NCI-H146 (cell line): ENCODE measurements at places on chromosomes 4 and X.

- no peak for DNase-seq
Observed at GRCh38 chrX:40360557-40360956, 220.2 kb upstream of the ATP6AP2 start.

DNA sequence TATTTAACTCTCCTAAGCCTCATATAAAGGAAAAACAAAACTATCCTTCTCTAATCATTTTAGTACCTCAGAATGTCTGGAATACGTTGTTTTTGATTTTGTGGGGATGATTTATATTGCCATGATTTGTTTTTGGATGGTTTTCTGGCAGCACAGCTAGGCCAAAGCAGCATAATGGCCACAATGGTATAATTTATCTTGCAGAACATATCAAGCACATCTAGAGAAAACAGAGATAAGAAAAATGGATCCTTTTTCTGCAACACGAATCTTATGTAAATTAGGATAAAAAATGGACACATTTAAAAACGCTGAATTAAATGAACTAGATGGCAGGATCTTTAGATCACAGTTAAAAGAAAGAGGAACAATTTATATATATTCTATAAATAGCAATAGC is 269.9 kb upstream of the FAT4 start:
- no peak for DNase-seq

- DNase-seq = no peak
Observed at GRCh38 chrX:31319586-31319985, 247.7 kb upstream of the FTHL17 start.

DNA sequence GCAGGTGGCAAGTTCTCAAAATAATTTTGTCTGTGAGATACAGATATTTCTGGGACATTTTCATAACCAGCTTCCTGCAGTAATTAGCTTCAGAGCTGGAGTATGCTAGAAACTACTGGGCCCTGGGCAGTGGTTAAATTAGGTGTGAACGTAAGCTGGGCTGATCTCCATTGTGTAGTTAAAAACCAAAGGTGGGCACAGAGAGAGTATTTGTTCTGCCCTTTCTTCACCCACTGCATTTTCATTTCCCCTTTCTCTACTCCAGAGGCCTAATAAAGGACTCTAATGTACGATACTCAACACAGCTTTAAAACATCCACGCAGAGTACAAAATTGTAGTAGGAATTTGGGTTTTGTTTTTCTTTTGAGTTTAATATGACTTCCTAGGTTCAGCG is 252.7 kb downstream of the SPRY1 start:
- peak; percentile 28 for DNase-seq

GRCh38 chrX:129650183-129650689 is 4.5 kb downstream of the APLN start:
- DNase-seq = no peak

DNA sequence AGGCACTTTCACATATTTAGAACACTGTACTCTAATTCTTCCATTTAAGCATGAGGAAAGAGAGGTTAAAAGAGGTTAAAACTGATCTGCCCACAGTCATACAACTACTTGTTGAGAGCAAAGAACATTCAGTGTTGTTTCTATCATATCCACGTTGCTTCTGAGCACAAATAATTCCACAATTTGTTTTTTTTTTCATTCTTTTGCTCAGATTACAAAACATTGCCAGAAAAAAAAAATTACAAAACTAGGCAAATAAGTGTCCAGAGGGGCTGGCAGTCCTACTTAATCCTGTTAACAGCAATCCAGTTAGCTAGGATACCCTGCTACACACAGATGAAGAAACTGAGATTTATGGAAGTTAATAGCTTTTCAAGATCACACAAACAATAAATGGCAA is 6.3 kb upstream of the USP53 start:
- no peak for DNase-seq

- no peak for DNase-seq
Observed at GRCh38 chr4:182643801-182644682, 273.1 kb downstream of the DCTD start.

DNA sequence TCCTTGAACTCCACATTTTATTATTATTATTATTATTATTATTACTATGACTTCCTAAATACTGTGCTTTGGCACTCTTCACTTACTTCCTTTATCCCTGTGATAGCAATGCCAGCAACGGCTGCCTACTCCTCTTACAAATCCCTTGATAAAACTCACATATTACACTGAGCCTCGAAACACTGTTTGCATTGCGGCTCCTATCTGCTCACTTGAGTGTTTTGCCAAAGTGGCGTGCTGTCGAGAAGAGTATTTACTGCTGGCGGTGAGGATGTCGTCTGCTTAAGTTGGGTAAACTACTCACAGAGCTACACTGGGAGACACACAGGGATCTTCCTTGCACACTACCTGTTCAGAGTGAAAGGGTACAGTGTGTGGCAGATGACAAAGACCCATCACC is 143.4 kb upstream of the VCX3A start:
- no peak for DNase-seq

DNA sequence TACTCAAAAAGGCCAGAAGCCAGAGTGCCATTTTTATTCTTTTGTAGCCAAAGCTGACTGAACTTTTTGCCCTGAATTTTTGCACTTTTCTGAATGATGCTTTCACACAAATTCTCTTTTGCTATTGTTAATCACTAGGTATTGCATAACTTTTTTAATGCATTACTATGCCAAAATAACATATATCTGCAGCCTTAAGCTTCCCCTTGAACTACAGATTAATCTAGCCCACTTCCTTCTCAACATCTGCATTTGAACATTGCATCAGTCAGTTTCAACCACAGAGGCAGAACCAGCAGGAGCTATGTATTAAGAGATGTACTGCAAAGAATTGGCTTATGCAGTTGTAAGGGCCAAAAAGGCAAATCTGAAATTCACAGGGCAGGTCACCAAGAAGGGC is 197.6 kb upstream of the GYPA start:
- no peak for DNase-seq

DNA sequence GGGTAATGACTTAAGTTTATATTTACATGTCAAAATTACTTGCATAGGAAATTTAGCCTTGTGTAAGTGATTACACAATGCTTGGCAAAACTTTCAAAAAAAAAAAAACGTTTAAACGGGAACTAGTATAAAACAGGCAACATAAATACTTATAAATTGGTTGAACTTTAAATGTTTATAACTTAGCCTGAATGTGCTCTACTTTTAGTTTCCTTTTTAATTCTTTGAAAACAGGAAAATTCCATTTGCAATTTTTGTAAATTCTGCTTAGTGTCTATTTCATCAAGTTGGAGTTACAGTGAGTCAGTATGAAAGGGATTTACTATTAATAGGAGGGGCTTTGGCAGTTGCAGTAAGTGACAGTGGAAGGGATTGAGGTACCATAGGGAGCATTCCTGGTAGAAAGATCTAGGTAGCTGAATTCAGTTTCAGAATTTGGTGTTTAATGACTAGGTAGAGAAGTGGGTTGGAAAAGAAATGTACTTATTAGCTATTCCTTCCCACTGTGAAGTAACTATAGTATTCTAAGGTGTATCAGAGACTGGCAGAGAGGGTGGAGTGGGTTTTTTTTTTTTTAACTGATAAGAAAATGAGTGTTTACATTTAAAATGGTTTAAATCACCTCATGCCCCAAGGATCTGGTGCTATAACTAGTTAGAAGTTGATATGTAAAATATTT is 2.8 kb downstream of the STAG2 start:
- DNase-seq = no peak

DNA sequence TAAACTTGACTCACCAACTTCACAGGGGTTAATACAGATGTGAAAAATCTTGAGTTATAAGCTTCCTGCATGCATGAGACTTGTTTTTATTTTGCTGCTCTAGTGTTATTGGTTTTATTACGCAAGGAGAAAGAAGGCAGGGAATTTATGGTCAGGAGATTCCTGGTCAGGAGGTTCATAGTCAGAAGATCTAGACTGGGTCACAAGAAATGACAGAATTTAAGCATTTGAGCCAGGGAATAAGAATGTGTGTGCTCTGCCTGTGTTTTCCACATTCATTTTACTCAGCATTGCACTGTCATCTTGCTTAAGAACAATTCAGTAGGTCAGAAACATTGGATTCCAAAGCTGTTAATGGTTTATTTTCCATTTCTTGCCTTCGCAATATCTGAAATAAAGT is 2522.1 kb downstream of the ARAP2 start:
- DNase-seq = no peak

GRCh38 chrX:56932653-56933339 is 62.5 kb downstream of the SPIN3 start:
- DNase-seq = no peak

DNA sequence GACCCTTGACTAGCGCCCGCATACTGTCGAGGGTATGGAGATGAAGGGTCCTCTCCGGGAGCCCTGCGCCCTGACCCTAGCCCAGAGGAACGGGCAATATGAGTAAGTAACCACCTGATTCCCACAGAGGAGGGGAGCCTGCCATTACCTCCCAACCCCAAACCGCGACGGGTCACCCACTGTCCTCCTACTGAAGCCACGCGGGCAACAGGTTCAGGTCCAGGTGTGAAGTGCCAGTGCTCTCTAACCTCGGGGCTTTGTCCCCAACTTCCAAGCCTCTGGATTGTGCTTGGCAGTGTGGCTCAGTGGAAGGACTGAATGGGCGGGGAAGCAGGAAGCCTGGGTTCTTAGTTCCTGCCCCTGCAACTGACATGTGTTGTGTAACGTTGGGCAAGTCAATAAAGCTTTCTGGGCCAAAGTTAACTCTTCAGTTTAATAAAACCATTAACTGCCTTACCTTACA is 694 bp downstream of the OCRL start:
- peak; percentile 17 for DNase-seq

DNA sequence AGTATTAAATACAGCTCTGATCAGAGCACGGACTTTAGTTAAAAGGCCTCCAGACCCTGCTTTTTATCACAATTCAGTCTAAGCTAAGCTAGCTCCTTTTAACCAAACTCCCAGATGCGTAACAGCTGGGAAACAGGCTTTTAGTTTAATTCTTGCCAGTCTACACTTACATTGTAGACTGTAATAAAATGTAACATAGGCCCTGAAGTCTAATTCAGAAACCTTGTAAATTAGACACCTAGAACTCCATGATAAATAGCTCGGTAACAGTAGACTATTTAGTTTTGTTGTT is 20.1 kb downstream of the FBXO8 start:
- no peak for DNase-seq
